ENCODE measurements at places on chromosomes 3 and 15.

- peak; percentile 78 for DNase-seq
Observed at GRCh38 chr3:129650256-129650872, 43.9 kb upstream of the PLXND1 start.

- DNase-seq = no peak
Observed at GRCh38 chr15:51022206-51022605, 72.5 kb downstream of the TNFAIP8L3 start.

DNA sequence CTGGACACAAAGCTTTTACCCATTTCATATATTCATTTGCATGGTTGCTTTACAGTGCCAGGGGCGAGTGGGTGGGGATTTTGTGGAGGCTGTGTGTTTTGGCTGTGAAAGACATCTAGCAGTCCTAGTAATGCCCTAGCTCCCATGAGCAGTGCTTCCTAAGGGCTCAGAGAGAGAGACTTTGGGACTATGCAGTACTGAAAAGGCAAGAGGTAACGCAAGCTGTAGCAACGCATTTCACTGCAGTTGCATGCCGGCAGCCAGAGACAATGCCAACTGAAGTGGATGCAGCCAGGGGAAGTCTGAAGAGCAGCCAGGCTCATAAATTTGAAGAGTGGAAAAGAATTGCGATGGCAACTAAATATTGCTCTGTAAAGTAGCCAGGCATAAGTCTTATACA lies 27.4 kb upstream of the ATP10A start:
- no peak for DNase-seq

- DNase-seq = no peak
Observed at GRCh38 chr3:127712881-127713771, 40.4 kb downstream of the ABTB1 start.

DNA sequence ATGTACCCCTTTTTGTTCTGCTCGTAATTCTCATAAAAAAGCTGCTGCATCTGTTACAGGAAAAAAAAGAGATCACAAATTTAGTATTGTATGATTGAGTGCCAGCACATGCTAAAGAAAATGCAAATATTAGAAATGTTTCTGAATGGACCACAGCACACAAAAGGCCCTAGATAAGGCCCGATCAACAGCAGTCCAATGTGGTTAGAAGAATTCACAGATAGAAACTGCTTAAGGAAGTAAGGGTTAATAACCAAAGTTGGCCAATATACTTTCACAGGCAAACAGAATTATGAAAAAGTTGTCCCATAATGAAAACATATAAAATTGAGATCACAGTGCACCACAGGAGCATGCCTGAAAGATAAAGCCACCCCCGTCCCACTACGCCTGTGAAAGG lies 72.9 kb downstream of the CHSY1 start:
- no peak for DNase-seq

GRCh38 chr15:77620297-77620696 lies 12.4 kb downstream of the LINGO1 start:
- no peak for DNase-seq

GRCh38 chr3:47473391-47473790 lies 2.4 kb downstream of the SCAP start:
- DNase-seq = no peak

DNA sequence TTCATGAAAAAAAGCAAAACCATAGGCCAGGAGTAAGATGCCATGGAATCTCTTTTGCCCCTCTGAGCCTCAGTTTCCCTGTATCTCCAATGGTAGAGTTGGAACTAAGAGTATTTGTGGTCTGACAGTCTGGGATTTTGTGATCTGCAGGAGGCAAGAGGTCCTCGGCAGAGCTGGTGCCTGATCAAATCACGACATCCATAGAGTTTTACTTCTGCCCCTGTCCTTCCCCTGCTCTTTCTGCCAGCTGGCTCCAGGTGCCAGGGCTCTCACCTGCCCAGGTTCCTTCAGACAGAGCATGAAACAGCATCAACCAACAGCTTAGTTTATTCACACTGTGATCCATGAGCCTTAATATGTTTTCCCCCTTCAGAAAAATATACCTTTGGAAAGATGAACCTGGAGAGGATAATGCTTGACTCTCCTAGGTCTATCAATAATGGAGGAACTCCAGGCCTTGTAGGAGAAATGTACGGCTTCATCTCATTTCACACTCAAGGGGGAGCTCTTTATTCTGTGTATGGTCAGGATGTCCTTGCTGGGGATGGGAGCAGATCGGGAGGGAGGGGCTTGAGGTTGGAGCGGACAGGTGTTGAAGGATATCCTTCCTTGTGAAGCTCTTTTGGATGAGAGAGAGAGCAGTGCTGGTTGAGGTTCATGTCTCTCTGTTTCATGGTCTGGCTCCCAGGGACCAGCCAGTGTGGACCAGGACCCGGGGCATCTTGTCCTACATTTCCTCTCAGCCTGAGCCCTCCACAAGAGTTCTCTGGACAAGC lies 309.9 kb downstream of the RPLP1 start:
- no peak for DNase-seq

- no peak for DNase-seq
Observed at GRCh38 chr3:49628249-49628648, 45.9 kb upstream of the APEH start.

All from upper lobe of left lung (tissue), 6 donors.